RWPE2 (cell line): ENCODE measurements at places on chromosomes 5 and 9.
A peak's percentile ranks its signal among the peaks of the same experiment; 100 is the strongest.

DNA sequence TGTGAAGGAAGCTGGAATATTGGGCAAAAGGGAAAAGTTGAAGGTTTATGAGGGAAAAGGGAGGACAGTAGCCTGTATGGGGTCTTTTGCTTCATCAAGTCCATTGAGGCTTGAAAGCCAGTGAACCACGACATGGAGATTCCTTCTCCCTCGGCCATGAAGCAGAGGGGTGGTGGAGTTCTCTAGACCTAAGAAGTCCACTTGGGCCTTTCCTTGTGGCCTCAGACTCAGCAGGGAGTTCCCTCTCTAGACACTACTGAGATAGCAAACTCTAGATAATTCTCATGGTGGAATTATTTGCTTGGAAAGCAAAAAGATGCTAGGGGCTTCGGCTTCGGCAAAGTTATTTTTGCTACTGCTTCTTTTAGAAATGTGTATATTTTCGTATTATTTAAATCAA lies 78.5 kb downstream of the FOXD1 start:
- no peak for DNase-seq

GRCh38 chr9:18775930-18776329 lies 257.1 kb downstream of the SAXO1 start:
- no peak for DNase-seq

DNA sequence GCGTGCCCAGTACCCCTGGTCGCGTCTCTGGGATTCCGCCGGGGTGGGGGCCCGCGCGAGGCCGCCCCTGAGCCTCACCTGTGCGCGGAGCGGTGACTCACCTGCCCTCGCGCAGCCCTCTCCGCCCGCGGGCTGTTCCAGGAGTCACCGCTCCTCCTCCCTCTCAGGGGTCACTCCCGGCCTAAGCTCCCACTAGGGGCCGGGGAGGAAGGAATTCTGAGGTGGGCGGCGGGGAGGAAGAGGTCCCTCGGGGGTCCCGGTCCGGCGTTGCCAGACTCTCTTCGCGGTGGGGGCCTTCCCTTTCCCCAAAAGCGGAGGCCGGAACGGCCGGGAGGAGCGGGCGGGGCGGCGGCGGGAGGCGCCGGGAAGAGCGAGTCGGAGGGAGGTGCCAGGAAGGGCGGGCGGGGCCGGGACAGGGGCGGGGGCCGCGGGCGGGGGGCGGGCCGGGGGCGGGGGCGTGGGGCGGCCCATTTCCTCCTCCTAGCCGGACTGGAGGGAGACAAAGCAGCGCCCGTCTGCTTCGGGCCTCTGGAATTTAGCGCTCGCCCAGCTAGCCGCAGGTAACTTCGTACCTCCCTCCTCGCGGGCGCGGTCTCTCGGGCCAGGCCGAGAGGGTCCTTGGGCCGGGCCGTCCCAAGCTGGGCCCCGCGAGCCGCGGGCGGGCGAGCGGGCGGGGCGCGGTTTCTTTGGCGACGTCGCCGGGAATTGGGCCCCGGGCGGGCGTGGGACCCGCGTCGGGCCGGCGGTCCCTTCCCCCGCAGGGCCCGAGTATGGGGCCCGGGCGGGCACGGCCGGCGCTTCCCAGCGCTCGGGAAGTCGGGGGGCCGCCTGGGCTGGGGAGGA lies at the start of gene CTNNA1:
Gene CTNNA1, plus strand, starts transcription at position 475 of the 843 bp plus-strand sequence. CDS start 28,500 bp downstream, outside the sequence.
- peak; percentile 90 for DNase-seq

- peak; percentile 28 for DNase-seq
Measured at GRCh38 chr9:36991516-36992134, 42.4 kb downstream of the PAX5 start.

DNA sequence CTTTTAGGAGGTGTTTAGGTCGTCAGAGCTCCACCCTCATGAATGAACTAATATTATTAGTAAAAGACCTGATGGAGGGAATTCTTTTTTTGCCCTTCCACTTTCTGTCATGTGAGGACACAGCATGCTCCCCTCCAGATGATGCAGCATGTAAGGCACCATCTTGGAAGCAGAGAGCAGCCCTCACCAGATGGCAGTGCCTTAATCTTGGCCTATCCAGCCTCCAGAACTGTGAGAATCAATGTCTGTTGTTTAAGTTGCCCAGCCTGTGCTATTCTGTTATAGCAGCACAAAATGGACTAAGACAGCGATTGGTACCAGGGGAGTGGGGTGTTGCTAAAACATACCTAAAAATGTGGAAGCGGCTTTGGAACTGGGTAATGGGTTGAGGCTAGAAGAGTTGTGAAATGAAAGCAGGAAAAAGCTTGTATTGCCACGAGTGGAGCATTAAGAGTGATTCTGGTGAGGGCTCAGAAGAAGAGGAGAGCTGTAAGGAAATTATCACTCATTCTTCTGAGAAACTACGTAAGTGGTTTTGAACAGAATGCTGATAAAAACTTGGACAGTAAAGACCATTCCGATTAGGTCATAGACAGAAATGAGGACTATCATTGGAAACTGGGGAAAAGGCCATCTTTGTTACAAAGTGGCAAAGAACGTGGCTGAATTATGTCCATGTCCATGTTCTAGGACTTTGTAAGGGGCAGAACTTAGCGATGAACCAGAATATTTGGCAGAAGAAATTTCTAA lies 28.6 kb downstream of the PTPDC1 start:
- no peak for DNase-seq

DNA sequence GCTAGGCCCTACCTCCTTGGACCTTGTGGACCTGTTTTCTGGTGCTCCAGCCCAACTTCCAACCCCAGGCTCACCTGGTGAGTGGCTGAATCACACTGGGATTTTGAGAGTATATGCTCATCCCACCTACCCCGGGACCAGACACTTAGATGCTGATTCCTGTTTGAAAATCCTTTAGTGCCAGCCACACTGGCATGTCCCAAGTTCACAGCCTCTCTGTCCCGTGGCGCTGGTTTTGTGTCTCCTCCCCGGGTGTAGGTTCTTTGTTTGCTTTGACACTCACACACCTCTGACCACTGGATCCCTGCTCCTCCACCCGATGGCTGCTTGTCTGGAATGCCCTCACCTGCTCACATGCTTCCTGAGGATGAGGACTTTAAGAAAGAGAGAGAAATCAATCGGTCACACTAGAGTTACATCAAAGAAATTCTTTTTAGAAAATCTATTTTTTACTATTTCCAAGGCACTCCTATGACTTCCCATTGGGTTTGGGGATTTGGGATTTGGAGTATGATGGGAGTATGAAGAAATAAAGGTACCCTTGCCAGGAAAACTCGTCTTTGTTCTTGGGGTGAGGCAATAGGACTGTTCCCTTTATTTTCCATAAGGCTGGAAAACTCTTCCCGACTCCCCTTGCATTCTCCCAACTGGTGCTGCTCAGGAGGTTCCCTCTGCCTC lies 7.3 kb upstream of the SLC25A48 start:
- DNase-seq: peak; percentile 39

GRCh38 chr5:72604111-72604797 lies 97.0 kb upstream of the ZNF366 start:
- DNase-seq: no peak

GRCh38 chr5:98398465-98398864 lies 375.0 kb upstream of the RGMB start:
- no peak for DNase-seq

DNA sequence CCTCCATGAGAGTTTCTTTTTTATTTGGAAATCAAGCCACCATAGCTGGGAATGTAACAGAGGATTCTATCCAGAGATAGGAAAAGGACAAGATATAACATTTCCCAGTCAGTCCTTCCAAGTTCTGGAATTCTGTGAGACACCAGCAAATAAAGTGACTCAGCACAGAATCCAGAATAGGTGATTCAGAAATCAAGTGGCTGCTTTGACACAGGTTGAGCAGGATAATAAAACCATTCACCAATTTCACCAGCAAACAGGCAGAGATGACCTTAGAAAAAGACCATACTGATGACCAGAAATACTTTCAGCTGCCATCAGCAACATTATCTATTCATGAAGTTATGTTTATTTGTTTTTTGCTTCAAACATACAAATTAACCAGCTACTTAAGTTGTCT lies 491.5 kb upstream of the TUSC1 start:
- DNase-seq: no peak

DNA sequence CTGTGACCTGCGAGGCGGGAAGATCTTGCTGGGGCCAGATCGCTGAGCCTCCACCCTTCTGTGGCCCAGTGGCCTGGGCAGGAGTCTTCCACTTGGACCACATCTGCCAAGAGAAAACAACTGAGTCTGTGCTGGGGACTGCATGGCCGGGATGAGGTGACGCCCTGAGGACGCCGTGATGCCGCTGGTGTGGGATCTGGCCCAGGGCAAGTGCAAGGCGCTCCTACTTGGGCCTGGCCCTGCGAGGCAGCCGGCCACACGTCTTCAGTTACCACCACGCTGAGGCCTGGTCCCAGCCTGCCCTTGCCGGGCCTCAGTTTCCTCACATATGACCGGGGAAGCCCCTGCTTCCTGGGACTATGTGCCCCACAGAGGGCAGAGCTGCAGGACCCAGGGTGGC lies 133.4 kb downstream of the SLC25A46 start:
- DNase-seq: no peak

- DNase-seq: no peak
Measured at GRCh38 chr5:150622157-150622556, 18.3 kb upstream of the SYNPO start.

GRCh38 chr5:175285261-175285660 lies 158.7 kb downstream of the DRD1 start:
- no peak for DNase-seq

DNA sequence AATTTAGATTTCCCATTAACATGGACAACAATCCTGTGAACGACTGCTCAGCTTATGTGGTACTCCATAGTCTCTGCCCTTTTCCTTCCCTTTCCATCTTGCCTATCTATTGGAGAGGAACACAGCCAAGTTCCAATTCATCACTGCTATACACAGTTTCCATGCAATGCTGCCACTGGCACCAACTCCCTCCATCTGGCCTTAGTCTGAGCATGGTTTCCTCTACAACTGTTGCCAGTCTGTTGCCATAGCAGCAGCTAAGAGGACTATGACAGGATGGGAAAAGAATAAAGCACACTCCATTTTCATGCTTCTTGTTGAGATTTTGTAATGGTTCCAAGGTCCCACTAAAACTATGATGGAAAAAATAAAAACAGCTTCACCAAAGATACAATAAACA lies 189.0 kb downstream of the HCN1 start:
- no peak for DNase-seq

DNA sequence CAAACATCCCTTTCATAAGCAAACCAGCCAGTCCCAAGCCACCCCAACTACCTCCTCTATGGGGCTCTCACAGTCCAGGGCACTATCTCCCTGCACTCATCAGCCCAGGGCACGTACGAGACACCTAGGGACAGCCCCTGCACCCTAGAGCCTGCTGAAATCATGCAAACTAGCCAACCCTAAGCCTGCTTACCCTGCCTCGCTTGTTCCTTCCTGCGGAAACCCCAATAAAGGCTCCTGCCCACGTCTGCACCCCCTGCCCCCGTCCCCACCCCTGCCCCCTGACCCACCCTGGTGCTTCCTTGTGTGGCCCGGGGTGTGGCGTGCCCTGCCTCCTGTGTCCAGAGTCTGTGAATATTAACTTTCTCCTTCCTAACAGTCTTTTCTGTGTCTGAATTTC lies 135.9 kb downstream of the GADD45G start:
- DNase-seq: no peak

GRCh38 chr5:59261969-59262368 lies 631.6 kb downstream of the PDE4D start:
- DNase-seq: no peak

- DNase-seq: no peak
Measured at GRCh38 chr9:85522459-85523092, 219.2 kb downstream of the AGTPBP1 start.

GRCh38 chr5:151148583-151148982 lies 9.0 kb downstream of the ANXA6 start:
- DNase-seq: no peak

GRCh38 chr9:35910613-35911359 lies 1.5 kb downstream of the SPAAR start:
- DNase-seq: no peak

GRCh38 chr5:39376293-39376714 lies 12.0 kb upstream of the C9 start:
- no peak for DNase-seq

DNA sequence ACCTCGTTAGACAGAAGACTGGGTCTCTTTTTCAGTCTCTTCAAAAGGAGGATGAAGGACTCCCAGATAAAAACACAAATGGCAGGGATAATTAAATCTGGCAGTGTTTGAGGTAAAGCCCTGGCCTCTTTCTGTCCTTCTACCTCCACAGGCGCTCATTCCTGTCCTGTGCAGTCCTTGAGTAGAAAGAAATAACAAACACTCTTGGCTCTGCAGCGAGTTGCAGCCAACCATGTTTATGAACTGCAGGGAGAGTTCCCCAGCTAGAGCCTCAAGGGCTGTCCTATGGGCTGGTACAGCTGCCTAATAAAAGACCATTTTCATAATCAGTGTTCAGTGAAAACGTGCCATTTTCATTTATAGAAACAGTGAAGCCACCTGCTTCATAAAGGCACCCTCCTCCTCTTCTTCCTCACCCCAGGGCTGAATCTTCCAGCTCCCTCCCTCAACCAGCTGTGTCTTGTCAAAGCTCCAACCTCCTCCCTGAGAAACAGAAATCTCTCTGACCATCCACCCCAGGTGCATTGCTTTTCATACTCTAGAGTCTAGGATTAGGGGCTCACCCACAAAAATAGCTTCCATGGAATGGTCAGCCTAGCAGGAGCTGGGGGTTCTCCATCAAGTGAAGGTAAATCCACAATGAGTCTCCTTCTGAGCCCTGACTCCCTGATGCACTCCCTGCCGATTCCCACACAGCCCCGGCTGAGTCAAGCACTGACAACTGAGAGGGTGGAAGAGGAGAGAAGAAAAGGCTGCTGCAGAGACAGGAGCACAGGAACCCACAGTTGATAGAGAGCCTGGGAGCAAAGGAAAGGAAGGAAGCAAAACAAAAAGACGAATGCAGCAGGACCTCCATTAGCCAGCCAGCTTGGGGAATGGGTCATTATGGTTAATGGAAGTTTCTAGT lies 150.7 kb downstream of the CMYA5 start:
- DNase-seq: no peak

- DNase-seq: no peak
Measured at GRCh38 chr5:167785901-167786300, 505.5 kb upstream of the WWC1 start.

- no peak for DNase-seq
Measured at GRCh38 chr9:26331223-26331622, 561.4 kb downstream of the CAAP1 start.

- no peak for DNase-seq
Measured at GRCh38 chr9:108053555-108054061, 564.0 kb upstream of the KLF4 start.

GRCh38 chr5:42396111-42396510 lies 27.1 kb upstream of the GHR start:
- DNase-seq: no peak

- DNase-seq: peak; percentile 32
Measured at GRCh38 chr5:172091956-172092732, 85.7 kb upstream of the FBXW11 start.

- DNase-seq: no peak
Measured at GRCh38 chr5:106865279-106865678, 805.5 kb downstream of the EFNA5 start.

DNA sequence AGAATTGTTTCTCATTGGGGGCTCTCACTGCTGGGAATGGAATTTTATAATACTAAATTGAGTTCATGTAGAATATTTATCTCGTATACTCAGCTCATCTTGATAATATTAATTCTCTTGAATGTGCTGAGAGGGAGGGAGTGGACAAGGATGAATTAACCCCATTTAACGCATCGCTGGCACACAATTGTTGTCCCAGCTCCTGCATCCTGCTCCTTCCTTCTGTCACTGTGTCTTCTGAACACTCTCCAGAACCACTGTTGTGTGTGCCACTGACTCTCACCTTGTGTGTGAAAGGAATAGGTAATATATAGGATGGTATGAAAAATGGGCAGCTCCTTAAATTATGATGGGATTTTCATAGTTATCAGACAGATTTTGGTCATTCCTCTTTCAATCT lies 267.3 kb downstream of the MTRR start:
- no peak for DNase-seq
